ENCODE measurements at places on chromosomes 1 and 21. TPM values are rescaled to one million over a fixed set of nuclear protein-coding genes. Genes with fewer than 3 reads are reported as not detected.

SHE gene
- 2.5 TPM for total RNA-seq

UTP11 gene
- total RNA-seq: 38.3 TPM

MXRA8 gene
- total RNA-seq: 11.5 TPM

CDK18 gene
- total RNA-seq: 3.0 TPM

IVNS1ABP gene
- total RNA-seq: 136 TPM

MSH4 gene
- total RNA-seq: 1.6 TPM
